Spleen (tissue), 13 donors: ENCODE measurements at places on chromosomes 6 and 20. TPM values are rescaled to one million over a fixed set of nuclear protein-coding genes. Genes with fewer than 3 reads are reported as not detected.

HLA-DPB1 gene
- 209 TPM for total RNA-seq

GRCh38 chr20:41364236-41364855, 2.3 kb downstream of the EMILIN3 start:
- no peak for DNase-seq

- no peak for DNase-seq
Observed at GRCh38 chr6:33652002-33652401, 30.9 kb downstream of the ITPR3 start.

DNA sequence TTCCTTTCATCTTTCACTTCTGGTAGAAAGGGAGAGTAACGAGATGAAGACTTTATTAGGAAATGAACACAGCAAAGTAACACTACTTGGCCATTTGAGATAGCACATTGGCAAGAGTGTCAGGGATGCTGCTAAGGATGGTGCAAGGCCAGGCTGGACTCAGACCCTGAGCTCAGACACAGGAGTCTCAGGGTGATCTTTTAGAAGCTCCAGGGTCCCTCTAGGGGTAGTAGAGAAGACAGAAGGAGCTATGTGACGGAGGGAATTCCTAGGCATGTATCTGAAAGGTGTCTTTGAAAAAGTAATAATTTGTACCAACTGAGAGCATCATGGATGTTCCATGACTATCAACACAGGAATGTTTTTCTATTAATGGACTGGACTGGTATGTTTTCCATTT, 436.5 kb downstream of the DHX35 start:
- no peak for DNase-seq

ARMH2 gene
- 1.7 TPM for total RNA-seq

DNA sequence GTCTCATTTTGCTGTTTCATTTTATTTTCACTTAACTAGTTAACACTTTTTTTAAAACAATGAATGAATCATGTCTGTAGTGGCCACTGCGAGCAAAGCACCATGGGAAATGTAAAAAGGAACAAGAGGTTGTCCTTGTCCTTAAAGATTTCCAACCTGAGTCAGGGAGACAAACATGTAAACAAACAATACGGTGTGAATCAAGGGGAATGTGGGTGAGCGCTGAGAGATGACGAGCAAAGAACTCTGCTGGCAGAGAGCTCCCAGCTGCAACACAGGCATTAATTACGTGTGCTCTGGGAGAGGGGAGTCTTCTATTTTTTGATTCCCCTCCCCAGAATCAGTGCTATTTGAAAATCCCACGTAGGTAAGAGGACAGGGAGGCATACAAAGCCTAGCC, 84.3 kb downstream of the ATXN1 start:
- no peak for DNase-seq

ZBTB24 gene
- total RNA-seq, result 12.4 TPM

DNA sequence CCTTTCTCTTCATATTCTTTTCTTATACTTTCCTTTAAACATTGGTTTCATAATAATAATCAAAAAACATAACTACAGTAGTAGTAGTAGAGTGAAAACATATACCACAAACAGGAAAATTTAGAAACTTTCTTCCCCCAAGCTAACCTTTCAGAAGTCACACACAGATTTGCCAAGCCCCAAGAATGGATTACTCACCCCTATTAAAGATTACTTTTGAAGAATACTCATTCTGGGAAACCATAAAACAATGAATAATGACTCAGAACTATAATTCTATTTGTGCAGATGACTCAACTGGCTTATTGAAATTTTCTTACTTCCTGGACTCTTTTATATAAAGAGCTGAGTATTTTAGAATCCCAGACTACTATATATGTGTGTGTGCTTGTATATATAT, 119.4 kb upstream of the GJE1 start:
- DNase-seq, result no peak

DNA sequence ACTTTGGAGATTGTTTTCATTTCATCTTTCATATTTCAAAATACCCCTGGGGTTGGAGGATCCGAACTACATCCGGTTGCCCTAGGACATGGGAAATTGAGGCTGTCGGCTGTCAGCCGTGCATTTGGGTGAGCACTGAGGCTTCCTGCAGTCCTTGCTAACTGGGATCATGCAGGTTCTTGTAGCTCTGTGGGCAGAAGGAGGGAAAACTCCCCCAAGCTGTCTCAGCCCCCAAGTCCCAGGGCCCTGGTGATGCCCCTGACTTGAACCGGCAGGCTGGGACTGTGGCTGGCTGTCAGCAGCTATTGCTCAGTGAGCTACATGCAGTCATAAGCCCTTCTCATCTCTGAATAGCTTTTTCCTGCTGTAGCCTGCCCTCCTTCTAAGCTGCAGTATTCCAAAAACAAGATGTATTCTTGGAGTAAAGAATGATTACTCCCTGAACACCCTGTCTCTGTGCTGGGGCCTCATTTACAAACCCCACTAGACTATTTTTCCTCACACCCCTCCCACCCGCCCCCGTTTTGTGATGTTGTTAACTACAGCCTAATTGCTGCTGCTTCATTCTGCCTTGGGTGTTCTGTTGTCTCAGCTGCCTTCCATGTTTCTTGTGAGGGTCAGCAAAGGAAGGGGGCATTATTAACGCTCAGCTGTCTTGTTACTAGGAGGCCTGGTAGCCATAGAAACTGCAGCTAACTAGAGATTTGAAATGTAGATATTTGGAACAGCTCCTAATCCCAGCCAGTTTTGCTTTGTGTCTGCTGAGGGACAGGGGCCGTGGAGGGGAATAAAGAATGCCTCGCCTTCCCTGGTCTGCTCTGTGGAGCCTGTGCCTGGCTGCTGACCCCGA, 18.1 kb downstream of the MTRES1 start:
- no peak for DNase-seq

TOX2 gene
- total RNA-seq, result 5.3 TPM

CST4 gene
- total RNA-seq, result not detected

SMPDL3A gene
- 32.1 TPM for total RNA-seq

DNA sequence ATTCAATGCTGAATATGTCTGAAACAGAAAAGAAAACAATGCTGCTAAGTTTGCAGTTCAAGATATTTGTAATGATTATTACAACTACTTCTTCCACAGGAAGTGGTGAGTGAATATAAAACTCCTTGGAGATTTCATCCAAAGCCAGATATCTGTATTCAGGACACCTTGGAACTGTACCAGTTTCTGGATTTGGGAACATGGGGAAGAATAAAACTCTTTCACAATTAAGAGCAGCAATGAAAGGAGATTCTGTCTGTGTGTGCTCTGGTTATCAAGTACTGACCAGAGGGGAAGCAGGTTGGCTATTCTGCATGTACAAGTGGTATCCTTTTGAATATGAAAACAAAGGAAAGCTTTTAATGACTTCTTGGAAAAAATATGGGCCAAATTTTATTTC, 21.1 kb downstream of the ELOVL2 start:
- DNase-seq, result no peak

ECI2 gene
- total RNA-seq, result 29.3 TPM

TMEM244 gene
- not detected for total RNA-seq

C20orf144 gene
- not detected for total RNA-seq

OR2B6 gene
- not detected for total RNA-seq

CALHM5 gene
- 1.3 TPM for total RNA-seq

ZNF391 gene
- 2.6 TPM for total RNA-seq

DNA sequence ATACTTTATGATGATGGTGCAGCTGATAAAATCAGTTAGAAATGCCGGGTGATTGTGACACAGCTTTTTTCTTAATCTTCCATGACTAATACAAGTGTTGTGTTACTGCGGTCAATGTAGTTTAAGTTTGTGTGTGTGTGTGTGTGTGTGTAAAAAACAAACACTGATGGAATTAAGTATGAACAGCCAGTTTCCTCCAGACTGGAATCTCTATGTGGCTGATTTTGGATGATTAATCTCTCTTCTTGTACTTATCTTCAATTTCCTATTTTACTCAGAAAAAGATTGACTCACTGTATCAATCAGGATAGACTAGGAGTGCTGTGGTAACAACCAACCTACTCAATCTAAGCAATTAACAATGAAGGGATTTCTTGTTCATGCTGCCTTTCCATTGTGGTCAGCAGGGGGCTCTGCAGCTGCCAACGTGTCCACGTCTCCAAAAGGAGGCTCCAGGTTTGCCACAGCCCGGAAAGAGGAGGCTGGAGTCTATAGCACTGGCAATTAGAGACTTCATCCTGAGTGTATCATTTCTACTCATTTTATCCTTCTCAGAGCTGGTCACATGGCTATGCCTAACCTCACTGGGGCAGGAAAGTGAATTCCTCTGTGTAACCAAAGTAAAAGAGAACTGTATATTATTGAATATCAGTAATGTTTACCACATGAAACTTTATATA, 107.7 kb downstream of the CD109 start:
- DNase-seq, result no peak

- no peak for DNase-seq
Observed at GRCh38 chr6:128516514-128516898, 3.9 kb downstream of the PTPRK start.

- DNase-seq, result no peak
Observed at GRCh38 chr6:133502441-133503335, 261.5 kb downstream of the EYA4 start.

DNA sequence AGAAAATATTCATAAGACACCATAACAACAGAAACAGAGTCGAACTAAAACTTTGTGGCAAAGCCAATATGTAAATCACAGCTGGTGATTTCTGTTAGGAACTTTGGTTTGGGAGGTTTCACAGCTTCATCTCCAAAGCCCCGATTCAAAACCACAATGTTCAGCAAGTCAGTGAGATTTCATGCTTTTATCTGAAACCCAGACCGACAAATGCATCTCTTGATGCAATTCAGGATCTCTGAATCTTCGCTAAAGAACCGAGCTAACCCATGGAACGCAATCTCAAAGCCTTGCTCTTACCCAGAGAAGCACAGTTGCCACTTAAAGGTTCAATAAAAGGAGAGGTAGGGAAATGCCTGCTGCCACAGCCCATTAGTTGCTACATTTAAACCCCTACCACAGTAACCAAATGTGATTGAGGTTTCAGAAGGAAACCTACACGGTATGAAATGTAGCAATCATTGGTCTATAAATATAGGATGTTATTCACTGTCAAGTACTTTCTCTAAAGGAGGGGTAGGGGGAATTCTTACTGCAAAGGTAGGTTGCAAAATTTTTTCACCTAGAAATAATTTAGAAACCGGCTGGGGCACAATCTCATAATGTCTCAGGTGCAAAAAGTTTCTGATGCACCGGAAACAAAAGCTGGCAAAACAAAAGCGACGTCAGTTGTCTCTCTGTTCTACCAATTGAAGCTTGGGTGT, 381.0 kb upstream of the ARID1B start:
- DNase-seq, result no peak

DNA sequence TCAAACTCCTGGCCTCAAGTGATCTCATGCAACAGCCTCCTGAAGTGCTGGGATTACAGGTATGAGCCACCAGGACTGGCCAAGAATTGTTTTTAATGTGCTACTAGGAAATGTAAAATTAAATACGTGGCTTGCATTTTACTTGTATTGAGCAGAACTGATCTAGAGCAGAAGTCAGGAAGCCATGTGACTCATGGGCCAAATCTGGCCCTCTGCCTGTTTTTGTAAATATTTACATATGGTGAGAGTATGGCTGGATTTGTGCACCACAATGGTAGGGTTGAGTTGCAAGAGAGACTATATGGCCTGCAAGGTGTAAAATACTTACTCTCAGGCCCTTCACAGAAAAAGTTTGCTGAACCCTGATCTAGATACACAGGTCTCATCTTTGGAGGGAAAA, 75.8 kb downstream of the LAMP5 start:
- no peak for DNase-seq

DNA sequence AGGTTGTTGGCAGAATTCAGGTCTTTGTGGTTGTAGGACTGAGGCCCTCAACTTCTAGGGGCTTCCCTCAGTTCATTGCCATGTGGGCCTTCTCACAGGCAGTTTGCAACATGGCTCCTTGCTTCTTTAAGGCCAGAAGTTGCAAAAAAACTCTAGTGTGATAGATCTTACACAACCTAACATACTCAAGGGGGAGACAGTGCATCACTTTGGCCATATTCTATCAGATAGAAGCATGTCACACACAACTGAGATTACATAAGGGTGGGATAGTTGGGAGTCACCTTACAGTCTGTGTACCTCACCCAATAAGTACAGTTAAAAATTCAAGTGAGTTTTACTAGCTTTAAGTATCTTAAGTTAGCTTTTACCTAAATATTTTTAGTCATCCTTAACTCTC, 1.6 kb downstream of the SIRPD start:
- DNase-seq, result no peak

DNA sequence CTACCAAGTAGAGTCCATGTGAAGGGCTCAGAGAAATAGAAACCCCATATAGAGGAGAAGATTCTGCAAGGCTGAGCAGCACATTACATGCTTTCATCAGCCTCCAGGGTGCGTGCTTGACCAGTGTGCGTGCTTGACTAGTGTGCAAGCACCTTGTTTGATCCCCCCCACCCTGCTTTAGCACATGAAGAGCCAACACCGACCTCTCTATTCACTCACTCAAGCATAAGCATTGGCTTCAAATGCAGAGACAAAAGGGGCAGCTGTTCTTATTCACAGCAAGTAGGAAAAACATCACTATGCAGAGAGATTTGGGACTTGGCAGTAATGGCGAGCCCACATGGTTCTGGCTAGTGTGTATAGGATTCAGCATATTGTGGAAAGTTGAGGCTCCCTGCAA, 278.7 kb upstream of the RNF217 start:
- no peak for DNase-seq
